T-helper 9 cell (primary cell): ENCODE measurements at places on chromosomes 16 and 17.
A peak's percentile ranks its signal among the peaks of the same experiment; 100 is the strongest.

- no peak for DNase-seq
These were observed 72.7 kb downstream of the CYLD start for GRCh38 chr16:50814541-50814940.

- DNase-seq: peak; percentile 76
These were observed 18.5 kb upstream of the ALDH3A1 start for GRCh38 chr17:19766421-19767270.

DNA sequence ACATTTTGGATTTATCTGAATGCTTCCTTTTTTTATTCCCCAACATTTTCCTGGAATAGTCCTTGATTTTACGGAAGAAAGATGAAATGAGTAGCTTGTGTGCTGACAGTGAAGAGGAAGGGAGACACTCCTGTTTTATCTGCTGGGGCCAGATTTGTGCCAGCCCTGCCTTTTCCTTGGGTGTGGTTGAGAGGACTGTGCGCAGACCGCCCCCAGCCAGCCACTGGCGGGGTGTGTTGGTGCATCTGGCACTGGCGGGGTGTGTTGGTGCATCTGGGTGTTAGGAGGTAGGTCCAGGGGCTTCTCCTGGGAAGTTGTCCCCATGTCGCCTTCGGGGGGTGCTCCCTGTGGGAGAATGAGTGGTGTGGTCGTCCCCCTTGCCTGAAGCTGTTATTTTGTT lies 39.5 kb downstream of the RAP1GAP2 start:
- DNase-seq: no peak

DNA sequence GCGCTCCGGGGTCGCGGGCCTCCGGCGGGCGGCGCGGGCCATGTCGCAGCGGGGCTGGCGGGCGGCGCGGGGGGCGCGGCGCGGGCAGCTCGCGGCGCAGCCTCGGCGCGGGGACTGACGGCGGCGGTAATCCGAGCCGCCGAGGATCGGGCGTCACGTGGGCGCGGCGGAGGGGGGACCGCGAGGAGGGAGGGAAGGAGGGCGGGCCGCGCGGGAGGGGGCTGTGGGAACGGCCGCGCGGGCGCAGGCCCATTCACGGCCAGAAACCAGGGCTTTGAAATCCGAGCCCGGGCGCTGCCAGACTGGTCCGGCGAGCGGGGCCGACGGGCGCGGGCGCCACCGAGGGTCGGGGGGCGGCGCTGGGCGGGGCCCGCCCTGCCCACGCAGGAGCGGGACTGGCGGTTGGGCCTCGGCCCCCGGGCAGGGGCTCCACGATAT lies at the start of gene MTSS2:
Gene MTSS2, minus strand, starts transcription at position 116 of the 438 bp plus-strand sequence. CDS start 262 bp downstream, outside the sequence.
- DNase-seq: no peak

DNA sequence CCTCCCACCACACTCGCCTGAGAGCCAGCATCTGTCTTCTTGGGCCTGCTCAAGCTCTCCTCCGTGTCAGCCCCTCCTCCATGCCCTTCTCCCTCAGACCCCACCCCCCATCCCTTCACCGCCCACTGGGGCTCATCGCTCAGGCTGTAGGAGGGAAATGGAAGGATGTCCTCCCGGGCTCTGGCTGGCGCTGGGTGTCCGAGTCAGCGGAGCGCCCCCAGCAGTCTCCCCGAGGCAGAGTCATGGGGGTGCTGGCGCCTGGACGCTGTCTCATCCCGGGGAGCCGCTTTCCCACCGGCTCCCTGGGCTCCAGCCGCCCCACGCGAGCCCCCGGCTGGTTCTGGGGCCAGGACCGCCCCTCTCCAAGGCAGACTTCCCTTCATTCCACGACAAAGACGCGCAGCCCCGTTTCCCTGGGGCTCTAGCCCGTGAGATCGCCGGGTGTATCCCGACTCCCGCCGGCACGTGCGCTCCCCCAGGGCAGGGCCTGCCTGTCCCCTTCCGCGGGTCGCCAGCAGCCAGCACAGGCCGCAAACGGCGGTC lies 428 bp upstream of the ANTKMT start:
- DNase-seq: no peak

DNA sequence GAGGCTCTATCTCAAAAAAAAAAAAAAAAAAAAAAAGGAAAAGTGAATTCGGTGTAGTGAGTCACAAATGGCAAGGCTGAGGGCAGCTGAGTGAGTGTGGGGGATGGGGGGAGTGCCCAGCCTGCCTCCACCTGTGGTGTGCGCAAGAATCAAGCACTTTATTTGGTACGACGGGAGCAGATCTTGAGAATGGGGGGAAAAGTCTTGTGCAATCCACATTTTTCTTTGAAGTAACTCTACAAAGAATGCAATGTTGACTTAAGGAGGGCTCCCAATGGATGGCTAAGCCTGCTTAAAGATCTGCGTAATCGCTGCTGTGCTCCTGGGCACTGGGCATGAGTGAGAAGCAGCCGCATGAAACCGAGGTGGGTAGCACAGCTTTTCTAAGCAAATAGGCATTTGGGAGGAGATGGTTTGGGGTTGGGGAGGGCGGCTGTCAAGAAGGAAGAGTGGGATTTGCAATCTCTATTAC lies 28.2 kb downstream of the ATP2C2 start:
- no peak for DNase-seq

- DNase-seq: no peak
These were observed 13.7 kb downstream of the HIC1 start for GRCh38 chr17:2068519-2069051.

DNA sequence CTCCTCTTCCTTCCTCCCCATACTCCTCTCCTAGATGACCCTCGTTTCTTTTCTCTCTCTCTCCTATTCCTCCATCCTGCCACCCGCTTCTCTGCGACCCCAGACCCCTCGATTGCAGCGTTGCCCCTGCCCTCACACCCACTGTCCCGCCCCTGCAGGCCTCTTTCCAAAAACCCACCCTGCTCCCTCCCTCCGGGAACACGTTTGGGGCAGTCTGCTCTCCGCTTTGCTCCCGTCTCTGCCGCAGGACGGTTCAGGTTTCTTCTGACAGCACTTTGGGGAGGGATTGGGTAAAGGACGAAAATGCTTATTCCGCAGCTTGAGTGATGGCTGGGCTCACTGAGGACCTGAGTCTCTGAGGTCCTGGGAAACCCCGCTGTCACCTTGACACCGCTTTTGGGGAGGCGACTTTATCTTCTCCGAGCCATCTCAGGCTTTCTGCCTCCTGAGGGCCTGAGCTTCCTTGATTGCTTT lies 690 bp downstream of the NDE1 start:
- peak; percentile 39 for DNase-seq

DNA sequence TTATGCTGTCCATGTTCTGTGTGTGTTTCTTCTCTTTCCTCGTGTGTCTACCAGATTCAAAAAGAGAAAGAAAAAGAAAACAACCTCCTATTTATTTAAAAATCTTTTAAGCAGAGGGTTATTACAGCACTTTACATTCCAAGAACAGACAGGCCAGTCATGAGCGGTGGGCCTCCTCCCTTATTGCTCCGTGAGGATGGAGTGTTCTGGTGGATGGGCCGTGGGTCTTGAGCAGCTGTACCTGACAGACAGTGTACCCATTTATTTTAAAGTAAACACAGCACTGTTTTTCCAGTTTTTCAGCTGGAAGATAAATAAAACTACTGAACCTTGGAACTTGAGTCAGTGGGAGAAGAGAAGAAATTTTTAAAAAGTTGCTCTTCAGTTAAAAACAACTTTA lies 52.4 kb downstream of the WWP2 start:
- no peak for DNase-seq

DNA sequence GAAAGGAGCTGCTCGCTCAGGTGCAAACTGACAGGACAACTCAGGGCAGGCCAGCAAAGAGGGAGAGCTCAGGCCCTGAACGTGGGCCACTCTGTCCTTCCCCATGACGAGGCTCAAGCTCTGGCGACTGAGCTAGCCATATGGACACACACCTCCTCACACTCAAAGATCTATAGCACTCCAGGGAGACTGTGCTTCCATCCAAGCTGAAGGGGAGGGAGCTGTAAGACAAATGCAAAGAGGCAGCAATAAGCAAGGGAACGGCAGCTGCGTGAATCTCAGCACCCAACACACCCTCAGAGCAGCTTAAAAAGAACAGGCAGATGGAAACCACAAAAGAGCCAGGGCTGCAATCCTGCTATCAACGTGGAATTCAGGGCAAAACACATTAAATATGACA lies 13.5 kb downstream of the NUDT16L1 start:
- no peak for DNase-seq

DNA sequence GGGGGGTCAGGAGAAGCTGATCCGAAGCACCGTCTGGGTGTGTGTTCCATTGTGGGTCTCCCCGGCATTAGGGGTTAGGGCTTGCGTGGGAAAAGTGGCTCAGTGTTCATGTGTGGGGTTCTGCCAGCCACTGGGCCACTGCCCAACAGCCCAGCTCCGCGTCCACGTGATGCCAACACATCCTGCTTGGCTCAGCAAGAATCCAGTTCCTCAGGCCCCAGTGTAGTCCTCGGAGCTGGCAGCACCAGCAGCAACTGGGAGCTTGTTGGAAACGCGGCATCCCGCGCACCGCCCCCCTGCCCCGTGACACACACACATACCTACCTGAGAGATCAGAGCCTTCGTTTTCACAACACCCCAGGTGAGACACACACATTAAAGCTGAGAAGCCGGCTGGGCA lies 18.9 kb downstream of the LGALS9 start:
- DNase-seq: no peak

GRCh38 chr17:65891231-65891735 lies 300.6 kb downstream of the CEP112 start:
- no peak for DNase-seq

- DNase-seq: no peak
These were observed 182.2 kb downstream of the BANP start for GRCh38 chr16:88133507-88133843.

DNA sequence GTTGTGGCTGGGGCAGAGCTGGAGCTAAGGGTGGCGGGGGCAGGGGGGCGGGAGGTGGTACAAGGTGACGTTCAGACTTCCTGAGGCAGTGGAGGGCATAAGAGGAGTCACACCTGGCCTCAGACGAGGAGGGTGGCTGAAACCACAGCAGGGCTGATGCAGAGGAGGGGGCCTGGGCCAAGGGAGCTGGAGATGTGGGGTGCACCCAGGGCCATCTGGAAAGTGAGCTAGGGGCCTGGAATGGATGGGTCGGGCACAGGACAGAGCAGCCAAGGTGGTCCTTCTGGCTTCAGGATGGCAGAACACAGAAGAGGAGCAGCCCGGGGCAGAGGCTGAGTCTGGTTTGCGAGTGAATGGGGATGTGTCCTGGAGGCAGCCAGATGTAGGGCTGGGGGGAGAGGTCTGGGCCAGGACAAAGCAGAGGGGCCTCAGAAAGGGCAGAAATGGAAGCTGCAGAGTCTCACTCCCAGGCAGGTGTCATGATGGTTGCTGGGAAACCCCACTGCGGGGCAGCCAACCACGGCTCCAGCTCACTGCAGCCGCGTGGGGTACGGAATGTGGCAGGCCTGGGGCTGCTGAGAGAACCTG lies 57.6 kb downstream of the PRMT7 start:
- no peak for DNase-seq

GRCh38 chr17:1730326-1731193 lies 6.1 kb downstream of the WDR81 start:
- no peak for DNase-seq
